ENCODE measurements at places on chromosomes 13 and 19. TPM values are rescaled to one million over a fixed set of nuclear protein-coding genes. Genes with fewer than 3 reads are reported as not detected.
A peak's percentile ranks its signal among the peaks of the same experiment; 100 is the strongest.

GRCh38 chr13:105139380-105140285 is 1395.8 kb downstream of the EFNB2 start:
- peak; percentile 72 for DNase-seq

DNA sequence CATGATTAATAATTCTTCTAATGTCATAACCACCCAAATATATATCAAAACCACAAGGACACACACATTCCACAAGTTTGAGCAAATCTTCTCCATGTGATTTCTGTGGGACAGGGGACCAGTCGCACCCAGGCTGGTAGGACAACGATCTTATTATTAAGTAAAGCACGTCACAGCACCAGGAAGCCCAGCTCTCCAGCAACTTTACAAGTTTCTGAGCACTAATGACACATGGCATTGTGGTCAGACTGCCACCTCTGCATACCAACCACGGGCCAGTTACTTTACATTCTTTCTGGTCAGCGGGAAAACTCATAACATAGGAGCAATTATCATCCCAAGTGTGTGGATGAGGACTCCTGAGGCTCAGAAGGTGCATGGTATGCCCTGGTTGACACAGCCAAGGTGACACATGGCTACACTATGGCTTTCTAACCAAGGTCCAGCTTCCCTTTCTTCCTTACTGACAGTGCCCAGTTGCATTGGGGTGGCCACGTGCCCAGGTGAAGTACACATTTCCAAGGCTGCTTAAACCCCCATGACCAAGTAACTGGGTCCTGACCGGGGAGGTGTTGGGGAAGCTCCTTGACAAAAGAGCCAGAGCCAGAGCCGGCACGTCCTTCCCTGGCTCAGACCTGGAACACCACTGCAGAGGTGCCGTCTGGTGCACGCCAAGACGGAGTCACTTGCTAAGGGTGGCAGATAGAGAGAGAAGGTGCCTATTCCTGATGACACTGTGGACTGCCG is 27.4 kb downstream of the LATS2 start:
- no peak for DNase-seq

DNA sequence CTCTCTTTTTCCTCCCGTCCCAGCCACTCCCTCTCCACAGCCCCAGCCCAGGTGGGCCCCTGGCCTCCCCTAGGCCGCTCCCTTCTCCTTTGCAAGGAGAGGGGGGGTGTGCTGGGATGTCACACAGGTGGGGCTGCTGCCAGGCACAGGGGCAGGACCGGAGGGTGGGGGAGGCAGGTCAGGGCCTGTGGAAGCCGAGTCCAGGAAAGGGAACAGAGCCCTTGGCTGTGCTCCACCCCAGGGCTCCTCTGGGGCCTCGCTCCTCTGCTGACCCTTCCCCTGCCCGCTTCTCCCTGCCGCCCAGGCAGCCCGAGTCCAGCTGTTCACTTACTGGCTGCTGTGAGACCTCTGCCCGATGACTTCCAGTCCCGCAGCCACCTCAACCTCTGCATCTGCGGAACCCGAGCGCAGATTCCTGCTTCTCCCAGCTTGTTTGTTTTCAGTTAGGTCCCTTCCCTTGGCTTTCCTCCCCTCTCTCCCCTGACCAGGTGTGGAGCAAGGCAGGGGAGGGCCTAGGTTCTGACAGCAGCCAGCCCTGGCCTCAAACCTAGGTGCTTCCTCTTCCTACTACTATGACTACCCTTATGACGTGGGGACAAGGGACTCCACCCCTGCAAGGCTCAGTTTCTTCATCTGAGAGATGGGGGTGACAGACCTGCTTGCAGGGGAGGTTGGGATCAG is 850 bp upstream of the KLK11 start:
- DNase-seq = no peak

DNA sequence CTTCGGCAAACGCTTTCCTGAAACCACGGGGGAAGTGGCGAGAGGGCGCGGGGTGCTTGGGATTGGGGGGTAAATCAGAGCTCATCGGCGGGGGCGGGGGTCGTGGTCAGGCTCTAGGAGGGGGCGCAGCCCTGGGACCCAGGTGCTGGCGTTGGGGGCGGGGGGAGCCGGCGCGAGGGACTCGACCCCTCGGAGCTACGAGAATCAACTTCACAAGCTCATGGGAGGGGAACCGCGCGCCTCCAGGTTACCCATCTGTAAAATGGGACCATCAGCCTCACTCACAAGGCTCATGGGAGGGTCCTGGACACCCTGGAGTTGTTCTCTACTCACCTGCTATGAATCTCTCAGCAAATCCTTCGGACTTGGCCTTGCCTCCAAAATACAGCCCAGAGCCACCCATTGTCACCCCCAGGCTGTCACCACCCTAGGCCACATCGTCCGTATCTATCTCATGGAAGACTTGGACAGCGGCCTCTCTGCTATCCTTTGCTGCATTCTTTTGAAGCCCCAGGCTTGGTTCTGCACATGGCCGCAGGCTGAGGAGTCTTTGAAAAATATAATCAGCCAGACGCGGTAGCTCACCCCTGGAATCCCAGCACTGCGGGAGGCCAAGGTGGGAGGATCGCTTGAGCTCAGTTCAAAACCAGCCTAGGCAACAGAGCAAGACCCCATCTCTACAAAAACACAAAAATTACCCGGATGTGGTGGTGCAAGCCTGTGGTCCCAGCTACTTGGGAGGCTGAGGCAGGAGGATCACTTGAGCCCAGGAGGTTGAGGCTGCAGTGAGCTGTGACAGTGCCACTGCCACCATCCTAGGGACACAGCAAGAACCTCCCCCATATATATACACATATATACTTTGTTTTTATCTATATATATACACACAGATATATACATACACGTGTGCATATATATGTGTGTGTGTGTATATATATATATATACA is 939 bp upstream of the RANBP3 start:
- DNase-seq = peak; percentile 27

- peak; percentile 76 for DNase-seq
These were observed 1.3 kb upstream of the LRCH1 start for GRCh38 chr13:46551410-46552302.

GRCh38 chr13:34413538-34414210 is 528.4 kb upstream of the NBEA start:
- no peak for DNase-seq

The RELB gene
- 62.4 TPM for total RNA-seq

The CGB7 gene
- not detected for total RNA-seq

The UQCRFS1 gene
- 43.9 TPM for total RNA-seq

The ZNF543 gene
- total RNA-seq = 4.3 TPM

The PRSS57 gene
- not detected for total RNA-seq

All from activated CD4-positive, alpha-beta memory T cell treated with anti-CD3 and anti-CD28 coated beads for 36 hours (primary cell).